ENCODE measurements at places on chromosomes 1 and 21.

- DNase-seq: no peak
Observed at GRCh38 chr1:21904704-21905520, 32.2 kb downstream of the HSPG2 start.

GRCh38 chr1:96291468-96291867, 430.1 kb upstream of the PTBP2 start:
- no peak for DNase-seq

- peak; percentile 27 for DNase-seq
Observed at GRCh38 chr1:145720878-145721671, 1.8 kb downstream of the CD160 start.

DNA sequence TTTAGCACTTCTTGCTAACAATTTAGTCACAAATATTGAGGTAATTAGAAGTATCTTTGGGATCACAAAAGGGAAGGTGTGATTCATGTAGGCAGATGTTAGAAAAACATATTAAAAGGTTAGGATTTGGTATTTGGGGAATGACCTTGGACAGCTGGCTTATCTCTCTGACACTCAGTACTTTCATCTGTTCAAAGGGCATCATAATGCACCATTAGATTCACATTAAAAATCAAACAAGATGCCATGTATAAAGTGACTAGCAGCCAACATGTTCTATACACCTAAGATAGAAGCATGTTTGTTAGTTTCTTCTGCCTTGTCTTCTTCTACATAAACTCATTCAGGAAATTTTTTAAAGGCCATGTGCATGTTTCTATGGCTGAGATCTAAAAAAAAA, 56.5 kb upstream of the ESRRG start:
- no peak for DNase-seq

GRCh38 chr1:205983925-205984725, 19.1 kb downstream of the RAB7B start:
- DNase-seq: no peak
